ENCODE measurements at places on chromosomes 6 and 20.

DNA sequence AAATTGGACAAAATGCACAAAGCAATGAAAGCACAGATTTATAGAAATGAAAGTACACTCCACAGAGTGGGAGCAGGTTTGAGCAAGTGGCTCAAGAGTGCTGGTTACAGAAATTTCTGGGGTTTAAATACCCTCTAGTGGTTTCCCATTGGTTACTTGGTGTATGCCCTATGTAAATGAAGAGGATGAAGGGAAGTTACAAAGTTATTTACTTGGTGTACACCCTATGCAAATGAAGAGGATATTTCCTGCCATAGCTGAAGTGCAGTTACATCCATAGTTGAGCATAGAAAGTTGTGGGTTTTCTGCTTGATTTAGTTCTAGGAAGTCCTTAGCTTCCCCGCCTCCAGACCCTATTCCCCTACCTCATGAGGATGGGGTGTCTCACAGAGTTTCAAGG is 22.7 kb downstream of the BCAS1 start:
- no peak for DNase-seq

DNA sequence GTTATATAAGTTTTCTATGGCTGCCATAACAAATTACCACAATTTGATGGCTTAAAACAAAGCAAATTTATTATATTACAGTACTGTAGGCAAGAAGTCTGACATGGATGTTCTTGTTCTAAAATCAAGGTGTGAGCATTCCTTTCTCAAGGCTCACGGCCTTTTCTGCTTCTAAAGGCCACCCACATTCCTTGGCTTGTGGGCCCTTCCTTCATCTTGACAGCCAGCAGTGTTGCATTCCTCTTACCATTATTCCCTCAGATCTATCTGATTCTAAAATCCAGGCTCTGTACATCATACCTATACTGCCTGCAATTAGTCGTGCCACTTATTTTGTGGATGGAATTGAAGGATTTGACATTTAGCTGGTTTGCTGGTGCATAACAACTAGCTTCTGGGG is 3.6 kb downstream of the CNBD2 start:
- DNase-seq = no peak

GRCh38 chr6:77383026-77383425 is 80.3 kb downstream of the HTR1B start:
- no peak for DNase-seq

DNA sequence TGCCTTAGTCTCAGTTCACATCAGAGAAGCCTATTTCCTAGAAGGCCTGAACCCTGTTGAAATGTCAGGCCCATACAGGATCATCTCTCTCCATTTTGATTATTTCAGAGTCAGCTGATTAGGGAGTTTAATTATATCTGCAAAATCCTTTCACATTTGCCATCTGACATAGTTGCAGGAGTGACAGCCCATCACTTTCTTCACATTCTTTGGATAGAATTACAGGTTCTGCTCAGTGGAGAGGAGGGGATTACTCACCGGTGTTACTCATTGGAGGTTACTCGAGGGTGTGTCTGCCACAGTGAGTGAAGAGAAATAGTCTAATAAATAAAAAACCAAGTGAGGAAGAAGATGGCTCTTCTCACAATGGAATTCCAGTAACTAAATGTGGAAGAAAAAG is 216.8 kb downstream of the TMEM242 start:
- DNase-seq = no peak

DNA sequence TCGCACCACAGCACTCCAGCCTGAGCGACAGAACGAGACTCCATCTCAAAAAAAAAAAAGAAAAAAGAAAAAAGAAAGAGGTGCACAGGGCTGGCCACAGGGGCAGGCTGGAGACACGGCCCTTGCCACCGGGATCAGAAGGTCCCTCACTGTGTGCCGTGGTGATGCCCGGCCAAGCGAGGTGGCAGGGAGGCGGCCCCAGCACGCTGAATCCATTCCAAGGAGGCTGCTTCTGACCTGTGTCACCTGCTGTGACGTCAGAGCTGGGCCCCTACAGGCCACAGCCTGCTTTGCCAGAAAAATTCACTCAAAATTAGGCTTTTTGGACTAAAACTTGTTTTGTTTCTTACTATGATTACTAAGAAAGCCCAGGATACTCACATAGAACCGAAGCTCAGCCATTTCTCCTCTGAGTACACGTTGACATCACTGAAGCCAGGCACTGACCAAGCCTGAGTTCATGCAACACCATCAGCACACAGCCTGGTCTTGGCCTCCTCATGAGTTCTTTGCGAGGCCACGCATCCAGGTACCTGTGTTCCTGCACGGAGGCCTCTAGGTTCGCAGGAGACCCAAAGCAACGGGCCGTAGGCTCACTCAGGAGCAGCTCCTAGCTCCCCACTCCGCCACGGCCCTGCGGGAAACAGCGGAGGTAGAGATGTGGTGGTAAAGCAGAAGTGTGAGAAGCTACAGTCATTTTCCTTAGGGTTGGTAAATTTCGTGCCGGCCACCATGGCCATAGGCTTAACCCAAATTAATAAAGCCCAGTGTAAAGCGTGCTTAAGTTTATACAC is 67.8 kb downstream of the THBS2 start:
- DNase-seq = no peak

DNA sequence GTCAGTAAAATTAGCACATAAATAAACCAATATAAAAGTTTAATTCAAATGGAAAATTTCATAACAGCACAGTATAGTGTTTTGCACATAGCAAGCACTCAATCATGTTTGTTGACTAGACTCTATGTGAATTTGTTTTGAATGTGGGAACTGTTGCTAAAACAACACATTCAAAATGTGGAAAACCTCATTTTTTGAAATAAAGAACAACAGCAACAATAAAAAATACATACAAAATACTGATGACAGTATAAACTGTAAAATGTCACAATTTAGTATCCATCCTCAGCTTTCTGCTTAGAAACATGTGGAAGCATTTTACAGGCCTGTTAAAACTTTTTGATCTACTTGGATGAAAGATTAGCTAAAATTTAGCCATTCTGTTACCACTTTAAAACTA is 47.4 kb downstream of the HDAC2 start:
- DNase-seq = no peak

DNA sequence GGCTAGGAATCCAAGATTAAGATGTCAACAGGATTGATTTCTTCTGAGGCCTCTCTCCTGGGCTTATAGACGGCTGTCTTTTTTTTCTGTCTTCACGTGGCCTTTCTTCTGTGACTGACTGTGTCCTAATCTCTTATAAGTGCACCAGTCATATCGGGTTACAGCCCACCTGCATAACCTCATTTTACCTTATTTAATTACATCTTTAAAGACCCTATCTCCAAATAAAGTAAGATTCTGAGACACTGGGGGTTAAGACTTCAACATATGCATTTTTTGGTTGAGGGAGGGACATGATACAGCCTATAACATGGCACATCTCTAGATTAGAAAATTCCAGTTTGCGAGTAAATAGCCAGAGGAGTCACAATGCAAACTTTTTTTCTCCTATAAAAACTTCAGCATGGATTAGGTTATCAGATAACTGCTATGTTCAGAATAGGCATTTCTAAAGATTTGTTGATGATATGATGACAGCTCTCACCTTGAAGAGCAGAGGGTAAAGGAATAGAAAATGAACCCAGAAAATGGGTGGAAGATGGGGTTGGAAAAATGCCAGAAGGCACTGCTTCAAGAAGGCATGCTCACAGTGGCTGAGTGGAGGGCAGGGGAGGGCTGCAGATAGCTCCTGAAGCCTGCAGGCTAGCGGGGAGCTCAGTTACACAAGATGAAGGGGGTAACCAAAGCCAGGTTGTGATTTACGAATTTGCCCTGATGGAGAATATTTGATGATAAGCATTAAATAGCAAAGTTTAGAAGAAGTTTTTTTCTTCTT is 8.7 kb upstream of the PDE7B start:
- no peak for DNase-seq

GRCh38 chr20:39269493-39270217 is 307.5 kb downstream of the DHX35 start:
- no peak for DNase-seq

DNA sequence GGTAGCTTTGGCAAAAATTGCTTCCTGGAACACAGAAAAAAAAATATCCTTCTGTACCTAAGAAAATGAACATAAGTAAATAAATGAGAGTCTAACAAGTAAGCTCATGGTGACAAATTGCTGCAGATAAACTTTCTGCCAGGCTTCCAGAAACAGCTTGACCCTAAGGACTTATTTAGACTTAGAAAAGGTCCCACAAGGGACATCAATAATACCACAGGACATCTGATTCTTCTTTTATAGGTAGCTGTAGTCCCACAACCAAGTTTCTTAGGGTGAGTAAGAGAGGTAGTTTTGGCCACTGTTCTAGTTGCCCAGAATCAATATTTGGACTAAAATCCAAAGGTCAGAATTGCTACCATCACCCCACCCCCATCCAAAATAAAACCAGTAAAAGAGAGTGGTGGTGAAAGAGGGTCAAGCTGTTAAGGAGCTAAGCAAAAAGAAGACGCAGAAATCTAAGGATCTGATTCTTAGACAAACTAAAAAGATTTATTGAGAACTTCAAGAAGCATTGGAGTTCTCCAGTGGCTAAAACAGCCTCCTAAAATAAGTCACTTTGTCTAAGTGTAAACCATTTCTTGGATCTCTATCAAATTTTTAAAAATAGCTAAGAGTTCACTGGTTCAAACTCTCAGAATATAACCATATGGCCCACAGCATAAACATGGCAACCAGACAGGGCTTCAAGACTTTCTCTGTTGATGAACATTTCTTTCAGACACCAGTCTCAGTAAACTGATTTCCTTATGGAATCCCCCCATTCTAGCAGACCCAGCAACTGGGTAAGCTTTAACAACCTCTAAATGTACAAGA is 180.6 kb downstream of the PTPRK start:
- DNase-seq = no peak

DNA sequence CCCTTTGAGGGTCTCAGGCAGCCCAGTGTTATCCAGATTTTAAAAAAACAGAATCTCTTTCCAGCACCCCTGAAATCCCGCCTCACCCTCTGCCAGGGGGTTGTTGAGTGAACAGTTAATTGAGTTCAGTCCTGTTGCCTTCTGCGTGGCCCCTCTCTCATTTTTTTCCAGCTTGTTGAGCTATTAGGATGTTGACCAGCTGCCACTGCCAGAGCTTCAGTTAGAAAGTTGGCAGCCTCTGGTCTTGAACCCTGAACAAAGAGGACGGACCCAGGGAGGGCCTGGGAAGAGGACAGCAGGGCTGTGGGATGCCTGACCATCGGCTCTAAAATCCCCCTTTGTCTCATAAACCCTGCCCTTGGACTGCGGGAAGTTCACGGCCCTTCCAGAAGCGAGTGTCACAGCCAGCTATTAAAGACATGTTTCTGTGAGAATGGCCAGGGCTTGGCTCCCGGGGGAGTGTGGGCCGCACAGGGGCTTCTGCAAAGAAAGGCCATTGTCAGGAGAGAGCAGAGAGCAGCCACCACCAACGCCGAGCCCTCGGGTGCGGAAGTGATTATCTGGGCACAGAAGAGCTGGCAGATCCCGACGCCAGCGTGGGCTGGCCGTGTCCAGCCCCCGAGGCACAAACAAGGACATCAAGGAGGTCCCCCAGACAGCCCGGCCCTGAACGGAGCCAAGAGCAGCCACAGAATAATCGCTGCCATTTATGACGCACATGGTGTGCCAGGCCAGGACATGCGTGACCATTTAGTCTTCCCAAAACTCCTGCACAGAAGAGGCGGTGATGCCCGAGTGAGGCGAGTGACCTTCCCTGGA is 189.0 kb downstream of the ANKRD60 start:
- no peak for DNase-seq

DNA sequence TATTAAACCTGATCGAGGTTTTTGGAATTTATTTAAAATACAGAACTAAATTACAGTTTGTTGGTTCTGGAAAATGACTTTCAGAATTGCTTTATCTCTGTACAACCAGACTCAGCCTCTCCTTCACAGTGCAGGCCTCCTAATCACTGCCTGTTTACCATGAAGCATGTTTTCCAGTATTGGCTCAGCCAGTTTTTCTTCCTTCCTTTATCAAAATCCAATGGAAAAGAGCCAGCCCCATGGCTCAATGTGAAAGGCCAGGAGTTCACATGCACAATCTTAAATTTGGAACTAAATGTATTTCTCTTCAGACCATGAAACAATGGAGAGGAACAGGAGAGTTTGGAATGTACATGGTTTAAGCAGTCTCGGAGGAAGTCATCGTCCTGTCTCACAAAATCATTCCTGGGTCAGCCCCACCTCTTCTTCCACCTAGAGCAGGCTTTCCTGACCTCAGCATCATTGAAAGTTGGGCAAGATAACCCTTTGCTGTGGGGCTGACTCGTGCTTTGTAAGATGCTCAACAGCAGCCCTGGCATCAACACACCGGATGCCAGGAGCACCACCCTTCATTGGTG is 680.9 kb upstream of the AGPAT4 start:
- no peak for DNase-seq

DNA sequence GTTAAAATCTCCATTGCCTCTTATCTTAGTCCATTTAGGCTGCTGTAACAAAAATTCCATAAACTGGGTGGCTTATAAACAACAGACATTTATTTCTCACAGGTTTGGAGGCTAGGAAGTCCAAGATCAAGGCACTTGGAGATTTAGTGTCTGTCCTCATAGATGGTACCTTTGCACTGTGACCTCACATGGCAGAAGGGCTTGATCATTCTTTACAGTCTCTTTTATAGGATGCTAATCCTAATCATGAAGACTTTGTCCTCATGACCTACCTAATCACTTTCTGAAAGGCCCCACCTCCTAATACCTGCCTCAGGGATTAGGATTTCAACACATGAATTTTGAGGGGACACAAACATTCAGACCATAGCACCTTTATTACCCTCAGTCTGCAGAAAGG is 6.6 kb downstream of the GLO1 start:
- DNase-seq = no peak

GRCh38 chr20:36214684-36215256 is 21.5 kb upstream of the AAR2 start:
- no peak for DNase-seq

- DNase-seq = no peak
Observed at GRCh38 chr6:120405947-120406346, 928.3 kb downstream of the TBC1D32 start.

DNA sequence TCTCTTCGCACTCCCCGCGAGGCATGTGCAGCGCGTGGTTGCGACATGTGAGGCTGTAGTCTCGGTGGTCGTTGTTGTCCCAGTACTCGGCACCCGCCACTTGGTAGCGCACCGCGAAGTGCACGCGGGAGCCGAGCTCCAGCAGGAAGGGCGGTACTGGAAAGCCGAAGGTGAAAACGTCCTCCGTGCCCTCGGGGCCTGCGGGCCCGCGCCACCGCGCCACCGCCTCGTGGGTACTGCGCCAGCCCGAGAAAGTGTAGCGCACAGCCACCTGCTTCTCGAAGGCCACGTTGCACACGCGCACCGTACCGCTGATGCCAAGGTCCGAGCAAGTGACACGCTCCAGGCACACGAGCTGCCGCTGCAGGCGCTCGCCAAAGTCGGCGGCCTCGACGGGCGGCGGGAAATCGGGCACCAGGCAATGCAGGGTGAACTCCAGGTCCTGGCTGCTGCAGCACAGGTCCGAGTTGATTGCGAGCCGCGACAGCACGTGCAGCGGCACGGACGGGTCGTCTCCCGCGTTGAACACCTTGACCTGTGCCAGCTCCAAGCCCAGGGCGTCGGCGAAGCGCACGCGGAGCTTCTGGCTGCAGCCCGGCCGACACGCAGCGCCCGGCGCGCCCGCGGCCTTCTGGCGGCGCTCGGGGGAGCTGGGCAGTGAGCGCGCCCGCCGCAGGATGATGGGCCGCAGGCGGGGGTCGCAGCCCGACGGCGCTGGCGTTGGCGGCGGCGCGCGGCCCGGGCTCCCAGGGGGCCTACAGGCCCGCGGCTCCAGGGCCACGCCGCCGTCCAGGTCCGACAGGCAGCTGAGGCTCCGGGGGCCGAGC is 840 bp downstream of the PPP1R3D start:
- DNase-seq = peak; percentile 4

GRCh38 chr6:157773248-157773773 is 49.7 kb upstream of the SNX9 start:
- DNase-seq = no peak

Data from T-helper 1 cell (primary cell).